ENCODE measurements at places on chromosomes 5 and 9. TPM values are rescaled to one million over a fixed set of nuclear protein-coding genes. Genes with fewer than 3 reads are reported as not detected.

Gene TNFSF8
- 73.2 TPM for total RNA-seq

- DNase-seq = peak; percentile 22
Measured at GRCh38 chr5:179623906-179624741, 653 bp upstream of the HNRNPH1 start.

DNA sequence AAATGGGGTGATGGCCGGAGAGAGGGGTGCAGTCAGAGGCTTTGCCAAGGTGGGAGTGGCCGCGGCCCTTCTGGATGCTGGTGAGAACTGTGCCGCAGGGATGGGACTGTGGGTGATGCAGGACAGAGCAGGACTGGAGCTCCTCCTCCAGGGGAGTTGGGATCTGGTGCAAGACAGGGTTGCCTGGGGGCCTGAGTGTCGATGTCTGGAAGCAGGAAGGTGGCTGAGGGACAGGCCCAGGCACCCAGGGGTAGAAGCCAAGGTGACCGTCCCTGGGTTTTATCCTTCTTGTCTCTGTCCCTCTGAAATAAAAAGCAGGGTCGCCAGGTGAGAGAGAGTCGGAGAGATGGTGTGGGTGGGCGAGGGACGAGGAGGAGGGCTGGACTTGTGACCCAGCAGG, 89.1 kb upstream of the IER5L start:
- no peak for DNase-seq

- no peak for DNase-seq
Measured at GRCh38 chr9:91546574-91546973, 122.9 kb upstream of the NFIL3 start.

DNA sequence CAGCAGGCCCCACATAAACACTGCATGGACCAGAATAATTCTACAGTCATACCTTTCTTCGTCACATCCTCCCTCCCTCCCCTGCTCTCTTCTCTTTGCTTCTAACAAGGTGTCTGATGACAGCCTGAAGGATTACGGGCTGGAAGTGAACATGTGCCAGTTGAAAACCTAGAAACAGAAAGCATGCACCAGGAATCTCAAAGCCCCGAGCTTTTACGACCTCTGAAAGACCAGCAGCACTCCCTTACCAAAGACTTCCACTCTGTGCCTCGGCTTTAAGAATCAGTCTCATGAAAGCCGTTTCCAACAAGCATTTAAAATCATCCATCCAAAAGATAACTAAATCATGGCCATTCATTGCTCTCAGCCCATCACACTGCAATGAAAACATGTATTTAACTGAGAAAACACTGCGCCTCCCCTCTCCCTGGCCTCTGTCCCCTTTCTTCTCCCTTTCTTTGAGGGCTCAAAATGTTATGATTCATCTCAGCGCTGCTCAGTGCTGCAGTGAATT, 21.3 kb downstream of the MSX2 start:
- DNase-seq = no peak

Gene LMX1B
- total RNA-seq = not detected

- no peak for DNase-seq
Measured at GRCh38 chr9:35918780-35919179, 9.5 kb downstream of the SPAAR start.

Gene GPR151
- not detected for total RNA-seq

Gene CTXN3
- total RNA-seq = not detected

DNA sequence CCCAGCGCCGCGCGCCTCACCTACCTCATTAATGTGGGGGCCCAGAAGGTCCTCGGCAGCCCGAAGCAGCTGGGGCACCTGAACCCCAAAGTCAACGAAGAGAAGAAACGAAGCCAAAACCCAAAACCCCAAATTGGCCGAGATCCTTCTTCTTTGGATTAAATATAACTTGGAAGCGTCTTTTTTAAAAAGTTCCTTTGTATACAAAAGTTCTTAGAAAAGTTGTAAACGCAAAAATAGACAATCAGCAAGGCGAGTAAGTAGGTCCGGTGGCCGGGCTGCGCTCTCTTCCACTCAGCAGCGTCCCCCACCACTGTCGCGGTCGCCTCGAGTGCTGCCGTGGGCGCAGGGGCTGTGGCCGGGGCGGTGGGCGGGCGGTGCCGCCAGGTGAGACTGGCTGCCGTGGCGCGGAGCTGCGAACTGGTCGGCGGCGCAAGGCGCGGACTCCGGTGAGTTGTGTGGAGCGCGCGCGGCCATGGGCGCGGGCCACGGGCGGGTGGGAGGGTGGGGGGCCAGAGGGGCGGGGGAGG, 360 bp downstream of the KLF4 start:
- DNase-seq = no peak

GRCh38 chr5:107196500-107197059, 474.2 kb downstream of the EFNA5 start:
- no peak for DNase-seq

DNA sequence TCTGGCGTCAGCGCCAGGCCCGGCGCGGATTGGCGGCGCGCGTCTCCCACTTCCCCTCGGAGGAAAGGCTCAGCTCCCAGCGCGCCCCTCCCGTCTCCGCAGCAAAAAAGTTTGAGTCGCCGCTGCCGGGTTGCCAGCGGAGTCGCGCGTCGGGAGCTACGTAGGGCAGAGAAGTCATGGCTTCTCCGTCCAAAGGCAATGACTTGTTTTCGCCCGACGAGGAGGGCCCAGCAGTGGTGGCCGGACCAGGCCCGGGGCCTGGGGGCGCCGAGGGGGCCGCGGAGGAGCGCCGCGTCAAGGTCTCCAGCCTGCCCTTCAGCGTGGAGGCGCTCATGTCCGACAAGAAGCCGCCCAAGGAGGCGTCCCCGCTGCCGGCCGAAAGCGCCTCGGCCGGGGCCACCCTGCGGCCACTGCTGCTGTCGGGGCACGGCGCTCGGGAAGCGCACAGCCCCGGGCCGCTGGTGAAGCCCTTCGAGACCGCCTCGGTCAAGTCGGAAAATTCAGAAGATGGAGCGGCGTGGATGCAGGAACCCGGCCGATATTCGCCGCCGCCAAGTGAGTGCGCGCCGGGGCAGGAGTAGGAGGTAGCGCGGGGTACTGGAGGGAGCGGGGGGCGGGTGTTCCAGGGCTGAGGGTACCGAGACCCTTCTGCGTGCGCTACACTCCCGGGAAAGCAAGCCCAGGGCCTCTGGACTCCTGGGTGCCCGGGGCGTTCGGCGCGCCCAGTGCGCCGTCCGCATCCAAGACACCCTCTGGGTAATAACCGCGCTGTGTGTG, at the start of gene MSX2:
Gene MSX2 (plus strand): TSS at position 99 of the 777 bp plus-strand sequence. CDS start 78 bp downstream, at position 177.
- DNase-seq = no peak

GRCh38 chr9:113155911-113156588, 5.2 kb downstream of the SLC31A2 start:
- DNase-seq = peak; percentile 35

- DNase-seq = no peak
Measured at GRCh38 chr5:111972080-111972479, 215.1 kb upstream of the NREP start.

- no peak for DNase-seq
Measured at GRCh38 chr5:110414360-110414759, 312.1 kb downstream of the TMEM232 start.

DNA sequence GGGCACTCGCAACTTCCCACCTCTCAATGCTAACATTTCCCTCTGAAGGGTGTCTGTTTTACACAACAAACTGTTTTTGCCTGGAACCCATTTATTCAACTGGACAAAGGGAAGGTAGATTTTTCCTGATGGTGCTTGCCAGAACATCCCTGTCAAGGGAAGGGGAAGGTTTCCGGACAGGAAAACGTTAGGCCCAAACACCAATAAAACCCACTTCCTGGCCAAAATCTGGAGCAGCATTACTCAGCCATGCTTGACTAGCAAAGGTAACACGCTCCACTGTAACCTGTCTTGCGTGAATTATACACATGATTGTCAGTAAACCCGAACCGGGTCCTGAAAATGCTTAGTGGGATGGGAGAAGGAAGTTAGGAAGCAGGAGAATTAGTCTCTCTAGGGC, 90.2 kb downstream of the SAXO1 start:
- DNase-seq = no peak

Gene CCDC180
- total RNA-seq = 1.6 TPM

DNA sequence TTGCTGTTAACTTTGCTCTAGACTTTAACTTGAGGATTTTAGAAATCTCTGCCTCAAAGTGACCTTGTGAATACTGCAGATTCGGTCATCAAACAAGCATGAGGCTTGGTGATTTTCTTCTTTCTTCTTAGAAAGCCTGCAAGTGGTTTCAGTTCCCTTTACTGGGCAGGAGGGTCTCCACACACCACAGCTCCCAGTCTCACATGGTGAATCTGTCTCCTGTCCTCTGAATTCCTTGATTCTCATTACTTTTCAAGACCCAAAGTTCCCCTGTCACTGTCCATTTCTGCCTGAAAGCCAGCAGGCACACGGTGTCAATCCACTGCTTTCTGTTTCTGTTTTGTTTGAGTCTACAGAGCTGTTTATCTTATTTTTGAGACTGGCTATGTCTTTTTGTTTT, 14.1 kb downstream of the HSPB3 start:
- no peak for DNase-seq

DNA sequence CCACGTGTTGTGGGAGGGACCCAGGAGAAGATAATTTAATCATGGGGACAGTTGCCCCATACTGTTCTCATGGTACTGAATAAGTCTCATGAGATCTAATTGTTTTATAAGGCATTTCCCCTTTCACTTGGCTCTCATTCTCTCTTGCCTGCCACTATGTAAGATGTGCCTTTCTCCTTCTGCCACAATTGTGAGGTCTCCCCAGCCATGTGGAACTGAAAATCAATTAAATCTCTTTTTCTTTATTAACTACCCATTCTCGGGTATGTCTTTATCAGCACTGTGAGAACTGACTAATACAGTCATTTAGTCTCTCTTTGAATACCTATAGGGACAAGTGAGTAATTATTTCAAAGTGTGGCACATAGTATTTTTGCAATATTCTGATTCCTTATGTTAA, 269.2 kb upstream of the SMARCA2 start:
- no peak for DNase-seq

GRCh38 chr5:16930496-16930895, 5.6 kb downstream of the MYO10 start:
- DNase-seq = no peak

Gene C9orf50
- not detected for total RNA-seq

DNA sequence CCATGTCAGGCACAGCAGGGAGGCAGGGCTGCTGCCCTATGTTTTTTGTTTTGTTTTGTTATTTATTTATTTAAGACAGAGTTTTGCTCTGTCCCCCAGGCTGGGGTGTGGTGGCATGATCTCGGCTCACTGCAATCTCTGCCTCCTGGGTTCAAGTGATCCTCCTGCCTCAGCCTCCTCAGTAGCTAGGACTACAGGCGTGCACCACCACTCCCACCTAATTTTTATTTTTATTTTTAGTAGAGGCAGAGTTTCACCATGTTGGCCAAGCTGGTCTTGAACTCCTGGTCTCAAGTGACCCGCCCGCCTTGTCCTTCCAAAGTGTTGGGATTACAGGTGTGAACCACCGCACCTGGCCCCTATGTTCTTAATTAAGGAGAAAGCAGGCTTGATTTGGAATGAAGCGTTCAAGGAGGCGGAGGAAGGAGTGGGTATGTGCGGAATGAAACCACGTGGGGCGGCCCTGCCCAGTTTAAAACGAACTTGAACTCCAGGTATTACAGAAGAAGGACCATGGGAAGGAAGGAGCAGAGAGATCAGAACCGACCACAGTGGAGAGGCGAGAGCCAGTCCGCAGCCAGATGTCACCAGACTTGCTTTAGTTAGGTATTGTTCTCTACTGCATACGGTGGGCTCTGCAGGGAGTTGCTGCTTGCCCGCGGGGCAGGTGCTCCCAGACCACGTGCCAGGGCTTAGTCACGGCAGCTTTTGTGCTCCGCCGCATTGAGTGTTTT, 34.9 kb upstream of the EPB41L4B start:
- DNase-seq = no peak

DNA sequence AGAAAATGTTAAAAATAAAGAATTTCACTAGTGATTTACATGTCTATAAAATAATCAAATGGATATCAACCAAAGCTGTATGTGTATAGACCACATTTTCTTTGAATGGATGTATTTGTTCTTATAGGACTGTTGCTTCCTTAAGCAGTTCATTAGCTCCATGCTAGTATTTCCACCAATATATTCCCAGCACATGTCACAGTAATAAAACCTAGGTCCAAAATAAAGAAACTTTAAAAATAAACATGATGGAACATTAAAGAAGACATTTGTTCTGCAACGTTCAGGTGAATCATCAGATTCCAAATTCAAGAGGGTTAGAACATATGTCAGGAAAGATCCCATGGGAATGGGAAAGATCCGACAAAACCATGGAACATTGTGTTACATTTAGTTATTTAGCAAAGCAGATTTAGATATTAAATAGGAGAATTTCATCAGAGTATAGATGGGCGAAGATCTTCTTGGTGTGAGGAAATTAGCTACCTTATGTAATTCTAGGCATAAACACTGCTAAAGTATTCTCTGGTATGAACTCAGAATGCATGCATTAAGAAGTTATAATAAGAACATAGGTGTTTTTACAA, 490.7 kb downstream of the CDH18 start:
- DNase-seq = no peak

GRCh38 chr9:135886147-135886981, 21.0 kb downstream of the CAMSAP1 start:
- DNase-seq = no peak

Gene ST8SIA4
- 56.9 TPM for total RNA-seq

DNA sequence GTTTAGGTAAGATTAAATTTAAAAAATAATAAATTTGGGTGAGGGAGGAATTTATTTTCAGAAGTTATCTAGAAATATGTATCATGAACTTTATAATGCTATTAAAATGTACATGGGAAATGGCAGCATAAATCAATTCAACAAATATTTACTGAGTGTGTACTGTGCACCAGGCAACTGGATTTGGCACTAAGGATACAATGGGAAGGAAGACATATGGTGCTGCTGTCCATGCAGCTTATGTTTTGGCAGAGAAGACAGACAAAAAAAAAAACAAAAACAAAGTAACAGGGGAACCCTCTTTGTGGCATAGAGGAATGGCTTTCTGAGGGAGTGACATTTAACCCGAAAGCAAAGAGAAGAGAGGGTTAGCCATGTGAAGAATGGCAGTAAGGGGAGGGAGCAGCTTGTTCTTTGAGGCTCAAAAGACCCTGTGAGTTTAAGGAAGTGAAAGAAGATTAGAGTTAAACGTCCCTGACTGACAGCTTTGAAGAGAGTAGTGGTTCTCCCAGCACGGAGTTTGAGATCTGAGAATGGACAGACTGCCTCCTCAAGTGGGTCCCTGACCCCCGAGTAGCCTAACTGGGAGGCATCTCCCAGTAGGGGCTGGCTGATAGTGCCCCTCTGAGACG, 23.9 kb downstream of the CNTRL start:
- DNase-seq = no peak

DNA sequence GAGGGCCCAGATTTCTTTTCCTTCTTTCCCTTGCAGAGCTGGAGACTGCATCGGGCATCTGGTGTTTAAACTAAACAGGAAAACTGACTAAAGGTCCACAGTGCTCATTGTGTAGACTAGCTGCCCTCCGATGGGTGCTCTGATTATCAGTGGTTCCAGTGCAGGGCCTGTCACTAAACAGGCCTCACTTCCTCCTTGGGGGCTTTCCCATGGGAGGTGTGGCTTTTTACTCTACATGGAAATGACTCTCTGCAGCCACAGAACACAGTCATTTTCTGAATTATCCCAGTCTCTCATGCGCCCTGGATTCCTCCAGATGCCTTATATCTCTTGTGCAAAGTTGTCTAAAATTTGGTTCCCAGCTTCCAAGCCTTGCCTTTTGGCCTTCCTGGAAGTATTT, 199.2 kb downstream of the TRIO start:
- no peak for DNase-seq

Gene PAX5
- 0.29 TPM for total RNA-seq

- no peak for DNase-seq
Measured at GRCh38 chr5:53507013-53507412, 26.6 kb downstream of the FST start.

Gene PALM2AKAP2
- total RNA-seq = not detected

GRCh38 chr9:105313238-105313637, 68.8 kb downstream of the SLC44A1 start:
- DNase-seq = no peak

Gene DOK3
- 5.1 TPM for total RNA-seq
